ENCODE measurements at places on chromosomes 1 and 21.
A peak's percentile ranks its signal among the peaks of the same experiment; 100 is the strongest.

DNA sequence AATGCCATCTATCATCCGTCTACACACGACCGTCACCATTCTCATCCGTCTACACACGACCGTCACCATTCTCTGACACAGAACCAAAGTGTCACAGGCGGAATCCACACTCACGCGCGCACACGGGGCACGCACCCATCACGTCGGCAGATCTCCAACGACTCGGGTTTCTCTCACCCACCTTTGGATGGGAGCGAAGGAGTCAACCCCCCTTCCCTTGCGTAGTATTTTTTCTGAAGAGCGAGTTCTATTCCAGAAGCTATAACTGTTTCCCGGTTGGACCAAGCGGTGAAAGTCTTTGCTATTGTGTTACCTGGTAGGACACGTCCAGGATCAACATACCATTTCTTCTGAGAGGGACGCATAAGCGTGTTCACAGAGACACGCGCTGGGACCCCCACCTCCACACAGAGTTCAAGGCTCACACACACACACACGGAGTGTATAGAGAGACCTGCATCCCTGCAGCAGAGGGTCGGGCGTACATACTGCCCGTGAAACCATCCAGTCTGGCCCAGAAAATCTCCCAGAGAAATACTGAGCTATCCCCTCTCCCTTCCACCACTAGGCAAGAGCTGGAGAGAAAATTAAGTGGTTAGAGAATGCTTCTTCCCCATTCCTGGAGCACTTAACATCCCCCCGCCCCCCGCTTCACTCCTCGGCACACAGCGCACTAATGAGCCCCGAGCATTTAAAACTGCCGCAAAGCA is 741 bp downstream of the DUSP10 start:
- no peak for DNase-seq

DNA sequence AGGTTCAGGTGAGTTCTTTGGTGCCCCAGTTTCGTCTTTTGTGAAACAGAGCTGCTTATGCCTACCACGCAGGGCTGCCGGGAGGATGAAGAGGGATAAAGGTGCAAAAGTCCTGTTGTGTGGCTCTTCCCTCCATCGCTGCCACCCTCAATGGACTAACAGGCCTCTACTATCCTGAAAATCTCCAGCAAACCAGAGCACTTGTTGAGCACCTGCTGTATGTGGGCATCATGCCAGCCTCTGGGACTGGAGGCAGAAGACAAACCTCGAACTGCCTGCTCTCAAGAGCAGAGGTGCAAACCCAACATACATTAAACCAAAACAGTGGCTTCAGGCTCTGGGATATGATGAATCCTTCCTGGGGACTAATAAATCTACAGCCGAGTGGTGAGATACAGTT is 174.1 kb downstream of the ACTL8 start:
- DNase-seq = no peak

DNA sequence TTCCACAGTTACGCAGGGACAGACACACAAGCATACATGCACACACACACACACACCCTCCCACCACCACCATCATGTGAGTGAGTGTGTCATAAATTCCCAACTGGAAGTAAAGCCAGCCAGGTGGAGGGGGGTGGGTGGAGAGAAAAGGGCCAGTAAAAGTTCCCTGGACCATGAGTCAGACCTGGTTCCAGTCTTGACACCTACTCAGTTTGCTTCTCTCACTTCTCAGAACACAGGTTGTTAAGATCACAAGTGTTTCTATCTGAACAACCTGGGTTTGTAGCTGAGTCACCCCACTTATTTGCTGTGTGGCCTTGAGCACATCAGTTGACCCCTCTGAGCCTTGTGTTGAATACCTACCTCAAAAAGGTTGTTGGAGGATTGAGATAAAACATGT is 9.6 kb downstream of the EPHA10 start:
- no peak for DNase-seq

- DNase-seq = no peak
These were observed 20.2 kb upstream of the MTR start for GRCh38 chr1:236774926-236775325.

DNA sequence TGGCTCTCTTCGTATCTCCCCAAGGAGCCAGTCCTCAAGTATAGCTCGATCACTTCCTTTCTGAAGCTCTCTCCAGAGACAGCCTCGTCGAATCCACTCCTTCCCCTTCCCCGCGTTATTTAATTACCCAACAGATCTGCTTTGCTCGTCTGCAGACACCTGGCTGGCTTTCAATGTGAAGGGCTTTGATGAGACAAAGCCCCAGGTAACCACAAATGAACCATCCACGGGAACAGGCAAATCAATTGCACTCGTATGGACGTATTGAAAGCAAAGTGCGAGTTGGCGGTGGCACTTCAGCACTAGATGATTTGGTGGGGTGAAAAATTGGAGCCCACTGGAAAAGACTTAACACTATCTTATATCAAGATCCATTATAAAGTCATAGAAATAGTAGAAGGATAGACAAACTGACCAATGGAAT is 364 bp upstream of the BCAR3 start:
- no peak for DNase-seq

DNA sequence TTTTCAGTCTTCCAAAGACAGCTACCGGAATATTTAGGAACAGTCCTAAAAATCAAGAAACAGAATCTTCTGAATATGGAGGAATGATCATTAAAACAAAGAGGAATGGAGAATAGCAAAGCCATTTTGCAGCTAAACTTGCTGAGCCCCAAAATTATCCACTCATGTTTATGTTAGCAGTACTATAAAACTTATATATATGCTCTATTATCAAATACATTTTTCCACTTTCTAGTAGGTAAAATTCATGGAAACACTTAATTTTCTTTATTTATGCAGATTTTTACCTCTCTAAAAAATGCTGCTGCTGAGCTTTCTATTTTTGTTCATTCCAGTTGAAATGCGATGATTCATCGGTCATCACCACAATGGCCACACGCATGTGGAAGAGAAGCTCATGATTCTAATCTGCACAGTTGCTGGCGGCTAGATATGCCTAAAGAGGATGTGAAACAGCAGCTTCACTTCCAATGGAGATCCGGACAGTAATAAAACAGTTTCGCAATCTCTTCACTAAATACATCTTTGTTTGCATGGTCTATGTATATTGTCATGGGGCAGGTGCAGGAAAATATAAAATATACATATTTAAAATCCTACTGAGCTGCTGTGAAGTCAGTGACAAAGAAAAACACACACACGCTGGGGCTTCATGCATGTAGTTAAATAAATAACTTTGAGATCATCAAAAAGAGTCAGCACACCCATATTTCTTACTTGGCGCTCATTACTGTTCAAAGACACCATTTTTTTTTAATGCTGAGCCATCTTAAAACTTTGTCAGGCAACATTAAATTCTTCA is 292.2 kb downstream of the SMYD3 start:
- DNase-seq = peak; percentile 87

DNA sequence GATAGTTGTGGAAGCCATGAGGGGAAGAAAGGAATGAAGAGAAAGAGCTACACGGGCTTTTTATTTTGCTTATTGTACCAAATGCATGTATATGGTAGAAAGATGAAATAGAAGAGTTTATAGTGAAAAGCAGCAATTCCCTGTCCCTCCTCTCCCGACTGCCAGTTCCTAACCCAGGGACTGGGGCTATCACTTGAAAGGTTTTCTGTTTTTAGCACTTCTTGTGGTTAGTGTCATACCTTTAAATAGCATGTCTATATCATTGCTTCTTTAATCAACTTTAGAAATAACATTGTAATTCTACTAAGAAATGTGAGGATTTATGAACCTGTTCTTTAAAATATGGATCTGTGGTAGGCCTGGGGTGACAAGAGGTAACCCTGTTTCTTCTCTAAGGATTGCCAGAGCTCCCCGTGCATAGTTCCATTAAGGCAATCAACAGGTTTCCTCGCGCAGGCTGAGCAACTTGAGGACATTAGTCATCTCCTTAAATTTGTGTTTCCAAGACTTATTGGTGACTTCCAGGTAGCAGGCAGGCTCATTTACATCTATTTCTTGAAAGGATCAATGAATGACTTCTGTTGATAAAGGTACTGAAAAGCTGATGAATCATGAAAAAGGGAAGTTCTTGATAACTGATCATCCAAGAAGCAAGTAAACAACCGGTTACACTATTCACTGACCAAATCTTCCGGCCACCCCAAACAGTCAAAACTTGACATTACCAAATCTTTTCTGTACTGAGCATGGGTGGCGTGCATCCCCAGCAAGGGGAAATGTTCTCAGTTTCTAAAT is 37.8 kb upstream of the S1PR1 start:
- no peak for DNase-seq

DNA sequence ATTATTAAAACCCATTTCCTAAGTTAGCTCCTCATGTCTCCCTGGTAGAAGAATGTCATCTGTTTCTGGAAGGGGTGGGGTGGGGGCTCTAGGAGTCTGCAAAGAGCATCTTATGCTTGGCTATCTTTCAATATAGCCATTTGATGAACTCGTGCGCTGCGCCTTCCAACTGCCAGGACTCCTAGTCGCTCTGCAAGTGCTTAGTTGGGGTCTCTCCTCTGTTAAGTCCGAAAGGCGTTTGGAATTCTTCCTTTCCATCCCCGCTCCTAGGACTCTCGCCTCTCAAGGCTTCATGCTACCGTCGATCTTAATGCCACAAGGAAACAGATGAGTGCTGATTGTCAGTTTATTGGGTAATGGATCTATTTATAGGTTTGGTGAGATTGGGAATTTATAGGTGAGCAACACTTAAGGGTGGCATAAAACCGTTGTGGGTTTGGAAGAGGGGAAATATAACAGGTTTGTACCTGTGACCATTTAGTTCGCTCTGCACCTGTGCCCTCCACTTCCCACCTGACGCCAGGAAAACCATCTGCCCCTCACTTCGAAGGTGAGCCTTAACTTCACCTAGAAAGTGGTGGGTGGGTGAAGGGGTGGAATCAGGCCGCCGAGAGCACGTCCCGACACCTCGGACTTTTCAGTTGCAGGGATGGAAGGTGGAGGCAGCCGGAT is 1.1 kb downstream of the KCNH1 start:
- DNase-seq = no peak

GRCh38 chr21:42694751-42695696 is 41.6 kb downstream of the PDE9A start:
- no peak for DNase-seq

DNA sequence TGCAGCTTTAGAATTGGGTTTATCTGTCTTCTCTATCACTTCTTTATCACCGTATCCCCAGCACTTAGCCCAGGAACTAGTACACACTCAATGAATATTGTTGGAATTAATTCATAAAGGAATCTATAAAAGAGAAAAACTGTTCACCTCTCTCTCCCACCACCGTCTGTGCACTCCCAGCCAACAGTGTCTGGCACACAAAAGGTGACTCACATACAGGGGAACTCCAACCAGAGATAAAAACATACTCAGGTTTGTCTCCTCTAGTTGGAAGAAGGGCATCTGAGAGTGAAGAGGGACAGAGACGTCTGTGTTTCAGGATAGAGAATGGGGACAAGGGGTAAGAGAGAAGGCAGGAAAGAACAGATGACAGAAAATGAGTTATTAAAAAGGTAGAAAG is 10.0 kb downstream of the ITLN1 start:
- DNase-seq = no peak

GRCh38 chr1:21198929-21199328 is 22.2 kb upstream of the EIF4G3 start:
- DNase-seq = no peak

- no peak for DNase-seq
These were observed 33.4 kb downstream of the MEGF6 start for GRCh38 chr1:3577711-3578432.

DNA sequence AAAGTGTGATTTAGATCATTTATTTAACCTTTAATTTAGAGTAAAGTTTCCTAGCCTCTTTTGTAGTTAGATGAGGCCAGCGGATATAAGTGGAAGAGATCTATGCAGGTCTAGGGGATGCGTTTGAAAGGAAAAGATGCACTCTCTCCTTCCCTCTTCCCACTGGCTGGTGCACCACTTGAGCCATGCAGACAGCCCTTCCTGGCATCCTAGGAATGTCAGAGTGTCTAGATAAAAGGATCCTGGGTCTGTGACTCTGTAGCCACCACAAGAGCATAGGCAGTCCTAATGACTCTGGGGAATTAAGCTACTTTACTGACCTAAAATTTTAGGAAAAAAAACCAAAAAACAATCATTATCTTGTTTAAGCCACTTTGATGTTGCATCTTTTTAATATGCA is 16.0 kb upstream of the STUM start:
- no peak for DNase-seq

GRCh38 chr21:31161157-31161556 is 122.9 kb upstream of the KRTAP19-8 start:
- DNase-seq = no peak

DNA sequence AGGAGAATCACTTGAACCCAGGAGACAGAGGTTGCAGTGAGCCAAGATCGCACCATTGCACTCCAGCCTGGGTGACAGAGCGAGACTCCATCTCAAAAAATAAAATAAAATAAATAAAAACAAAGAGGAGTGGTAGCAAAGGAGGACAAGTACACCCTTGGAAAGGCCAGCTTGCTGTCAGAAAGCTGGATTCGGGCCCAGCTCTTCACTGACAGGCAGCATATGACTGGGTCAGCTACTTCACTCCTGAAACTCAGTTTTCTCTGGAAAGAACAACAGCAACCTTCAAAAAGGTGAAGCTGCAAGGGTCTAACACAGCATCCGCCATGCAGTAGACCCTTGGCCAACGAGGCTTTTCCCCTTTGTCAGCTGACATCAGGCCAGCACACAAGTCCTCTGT is 156.0 kb upstream of the TIAM1 start:
- DNase-seq = no peak

GRCh38 chr21:37405629-37406028 is 39.1 kb downstream of the DYRK1A start:
- DNase-seq = no peak

DNA sequence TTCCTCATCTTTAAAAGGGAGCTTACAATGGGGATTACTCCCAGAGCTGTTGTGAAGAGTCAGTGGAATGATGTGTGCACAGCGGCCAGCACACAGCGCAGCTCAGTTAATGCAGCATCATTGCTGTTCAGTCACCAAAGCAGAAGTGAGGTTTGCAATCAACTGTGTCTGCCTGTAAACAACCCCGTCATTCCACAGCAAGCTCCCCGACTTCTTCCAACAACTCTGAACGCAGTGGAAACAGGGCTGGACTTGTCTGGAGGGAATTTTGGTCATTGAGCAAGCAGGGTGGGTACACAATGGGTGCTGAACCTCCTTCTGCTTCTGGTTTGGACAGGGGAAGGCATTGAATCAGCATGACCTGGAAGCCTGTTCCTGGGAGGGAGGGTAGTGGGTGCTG is 347.4 kb downstream of the PTPRU start:
- no peak for DNase-seq

DNA sequence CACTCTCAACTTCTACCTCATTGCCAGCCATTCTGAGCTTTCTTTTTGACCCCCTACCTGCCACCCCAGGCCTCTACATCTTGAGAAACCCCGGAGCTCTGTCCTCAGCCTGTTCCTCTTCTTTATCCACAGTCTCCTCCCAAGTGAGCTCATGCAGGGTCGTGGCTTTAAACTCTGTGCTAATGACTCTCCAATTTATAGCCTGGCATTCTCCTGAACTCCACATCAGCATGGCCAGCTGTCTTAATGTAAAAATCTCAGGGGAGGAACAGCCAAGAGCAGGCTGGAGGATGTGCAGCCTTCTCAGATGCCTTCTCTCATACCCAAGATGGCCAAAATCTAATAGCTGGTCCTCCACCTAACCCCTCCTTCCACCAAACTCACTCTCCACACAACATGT is 84.2 kb downstream of the CCDC185 start:
- no peak for DNase-seq

All from amniotic stem cell (primary cell).